ENCODE measurements at places on chromosomes 11 and 22.

- DNase-seq = no peak
These were observed 261.4 kb downstream of the DDX10 start for GRCh38 chr11:108926171-108926840.

DNA sequence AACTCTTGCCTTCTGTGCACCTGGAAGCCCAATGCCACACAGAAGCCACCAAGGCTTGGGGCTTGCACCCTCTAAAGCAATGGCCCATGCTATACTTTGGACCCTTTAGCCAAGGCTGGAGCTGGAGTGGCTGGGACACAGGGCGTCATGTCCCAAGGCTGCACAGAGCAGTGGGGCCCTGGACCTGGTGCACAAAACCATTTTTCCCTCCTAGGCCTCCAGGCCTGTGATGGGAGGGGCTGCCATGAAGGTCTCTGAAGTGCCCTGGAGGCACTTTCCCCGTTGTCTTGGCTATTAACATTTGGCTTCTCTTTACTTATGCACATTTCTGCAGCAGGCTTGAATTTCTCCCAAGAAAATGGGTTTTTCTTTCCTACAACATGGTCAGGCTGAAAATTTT is 20.6 kb upstream of the TMEM45B start:
- no peak for DNase-seq

DNA sequence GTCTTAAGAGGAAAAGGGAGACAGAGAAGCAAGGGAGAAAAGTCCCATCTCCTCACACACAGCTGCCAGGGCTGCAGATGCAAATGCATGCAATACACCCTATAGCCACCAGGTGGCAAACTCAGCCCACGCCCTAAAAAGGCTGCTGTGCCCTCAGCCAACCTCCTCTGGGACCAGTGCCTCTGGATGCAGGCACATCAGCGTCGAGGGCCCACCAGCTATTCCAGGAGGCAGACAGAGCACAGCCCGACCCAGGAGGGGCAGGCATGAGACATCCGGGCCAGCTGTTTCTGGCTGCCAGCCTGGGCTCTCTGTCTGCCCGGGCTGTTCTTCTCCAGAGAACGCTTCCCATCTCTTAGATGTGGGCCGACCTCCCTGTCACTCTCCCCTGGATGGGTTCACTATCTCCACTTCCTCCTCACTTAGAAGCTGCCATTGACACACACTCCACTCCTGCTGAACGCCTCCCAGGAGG is 39.7 kb downstream of the TPBGL start:
- DNase-seq = peak; percentile 66

GRCh38 chr22:47409539-47410275 is 647.3 kb downstream of the TBC1D22A start:
- no peak for DNase-seq

DNA sequence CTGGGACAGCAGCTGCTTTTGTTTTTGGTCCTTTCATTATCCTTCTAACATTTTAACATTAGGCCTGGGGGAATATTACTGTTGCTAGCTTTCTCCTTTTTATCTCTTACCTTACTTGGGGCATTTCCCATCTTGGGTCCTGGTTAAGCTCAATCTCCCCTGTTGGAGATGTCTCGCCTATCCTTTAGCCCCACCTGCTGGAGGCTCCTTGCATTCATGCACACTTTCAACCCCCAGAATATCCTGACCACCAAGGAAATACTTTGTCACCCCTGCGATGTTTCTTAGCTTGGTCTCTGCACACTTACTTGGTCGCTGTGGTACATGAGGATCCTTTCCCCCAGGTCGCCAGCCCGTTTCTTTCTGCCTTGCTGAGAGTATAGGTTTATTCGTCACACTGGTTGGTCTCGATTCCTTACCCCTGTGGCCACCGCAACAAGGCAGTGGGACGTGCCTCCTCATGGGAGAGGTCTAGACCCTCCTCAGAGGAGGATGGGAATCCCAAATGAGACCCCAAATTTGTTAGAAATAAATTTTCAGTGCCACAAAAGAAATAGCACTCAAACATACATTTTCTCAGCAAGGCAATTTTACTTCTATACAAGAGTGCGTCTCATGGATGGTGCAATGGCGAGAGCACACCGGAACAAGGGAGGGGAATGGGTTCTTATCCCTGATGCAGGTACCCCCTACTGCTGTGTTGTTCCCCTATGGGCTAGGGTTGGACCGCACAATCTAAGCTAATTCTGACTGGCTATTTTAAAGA is 5.4 kb upstream of the TXN2 start:
- no peak for DNase-seq

DNA sequence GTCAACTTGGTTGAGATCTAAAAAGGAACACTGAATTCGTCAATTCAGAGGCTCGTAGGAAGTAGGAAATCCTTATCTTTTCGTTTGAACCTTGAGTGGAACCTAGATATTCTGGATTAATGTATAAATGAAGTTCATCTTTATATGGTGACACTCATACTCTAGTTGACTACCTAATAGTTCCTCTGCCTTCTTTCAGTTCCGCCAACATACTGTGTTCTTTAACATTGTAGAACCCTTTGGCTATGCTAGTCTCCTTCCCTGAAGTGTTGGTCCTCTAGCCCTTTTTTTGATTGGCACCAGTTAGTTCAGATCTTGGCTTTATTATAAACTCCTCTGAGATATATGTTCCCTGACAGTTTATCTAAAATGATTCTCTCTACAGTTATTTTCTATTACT is 1.5 kb downstream of the ATM start:
- DNase-seq = no peak

- DNase-seq = peak; percentile 40
These were observed 63.6 kb downstream of the NFAM1 start for GRCh38 chr22:42368379-42369249.

- peak; percentile 16 for DNase-seq
These were observed 17.8 kb downstream of the CHORDC1 start for GRCh38 chr11:90204832-90205646.

DNA sequence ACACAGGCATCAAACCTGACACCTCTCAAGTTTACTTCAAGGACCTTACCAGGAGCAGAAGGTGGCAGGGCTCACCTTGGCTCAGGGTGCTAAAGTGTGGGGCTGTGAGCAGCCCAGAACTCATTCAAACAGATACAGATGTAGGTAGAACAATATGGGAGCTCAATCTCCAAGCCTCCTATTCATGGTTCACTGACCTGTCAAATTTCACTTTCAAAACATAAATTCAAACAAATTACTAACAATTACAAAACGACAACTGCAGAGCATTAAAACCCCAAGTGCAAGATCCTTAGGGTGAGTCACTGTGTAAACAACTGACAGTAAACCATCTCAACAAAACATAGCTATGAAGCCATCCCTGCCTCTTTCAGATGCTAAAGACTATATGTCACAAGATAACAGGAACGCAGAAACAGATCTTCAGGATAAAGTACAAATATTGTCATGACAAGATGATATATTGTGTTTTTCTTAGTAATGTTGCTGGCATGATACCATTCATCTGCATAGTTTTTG is 303.5 kb upstream of the ANO3 start:
- DNase-seq = no peak

GRCh38 chr22:43946384-43946667 is 8.9 kb upstream of the SAMM50 start:
- no peak for DNase-seq

DNA sequence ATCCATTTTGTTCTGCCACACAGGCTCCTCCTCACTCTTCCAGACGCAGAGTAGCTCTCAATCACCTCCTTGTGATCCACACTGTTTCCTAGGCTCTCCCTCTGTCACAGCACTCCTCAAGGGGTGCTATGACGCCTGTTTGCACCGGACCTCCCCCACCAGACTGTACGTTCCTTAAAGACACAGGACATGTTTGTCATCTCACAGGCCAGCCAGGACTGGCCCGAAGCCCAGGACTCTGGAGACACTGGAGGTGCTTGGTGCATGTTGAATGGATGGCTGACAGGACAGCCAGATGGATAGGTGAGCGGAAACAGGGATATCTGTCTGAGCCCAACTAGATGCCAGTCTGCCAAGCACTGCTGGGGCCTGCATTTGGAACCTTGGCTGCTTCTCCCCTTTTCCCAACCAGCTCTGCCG is 13.6 kb downstream of the PLA2G6 start:
- peak; percentile 44 for DNase-seq

DNA sequence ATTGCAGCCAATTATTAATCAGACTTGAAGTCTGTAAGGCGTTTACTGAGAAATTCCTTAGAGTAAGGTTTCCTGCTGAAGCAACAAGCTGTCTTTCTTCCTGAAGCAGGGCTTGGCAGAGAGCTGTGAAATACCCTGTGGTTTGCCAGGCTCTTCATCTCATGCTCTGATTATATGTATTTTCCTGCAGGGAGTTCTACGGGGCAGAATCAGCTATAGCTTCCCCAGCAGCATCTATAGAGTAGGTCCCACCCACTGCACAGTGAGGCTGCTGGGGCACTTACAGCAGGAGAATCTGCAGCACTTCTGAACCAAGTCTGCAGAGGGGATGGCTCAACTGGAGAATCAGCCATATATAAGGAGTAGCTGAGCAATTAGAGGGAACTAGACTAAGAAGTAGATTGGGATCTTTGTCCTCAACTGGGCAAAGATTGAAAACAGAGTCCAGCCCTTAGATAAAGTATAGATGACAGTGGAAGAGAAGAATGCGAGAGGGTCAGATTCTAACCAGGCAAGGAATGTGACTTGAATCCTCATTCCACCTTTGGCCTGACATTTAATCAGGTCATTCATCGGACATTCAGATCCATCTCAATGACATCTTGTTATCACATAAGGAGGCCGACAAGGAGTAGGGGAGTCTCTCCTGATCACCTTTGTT is 37.6 kb downstream of the CNTF start:
- no peak for DNase-seq

DNA sequence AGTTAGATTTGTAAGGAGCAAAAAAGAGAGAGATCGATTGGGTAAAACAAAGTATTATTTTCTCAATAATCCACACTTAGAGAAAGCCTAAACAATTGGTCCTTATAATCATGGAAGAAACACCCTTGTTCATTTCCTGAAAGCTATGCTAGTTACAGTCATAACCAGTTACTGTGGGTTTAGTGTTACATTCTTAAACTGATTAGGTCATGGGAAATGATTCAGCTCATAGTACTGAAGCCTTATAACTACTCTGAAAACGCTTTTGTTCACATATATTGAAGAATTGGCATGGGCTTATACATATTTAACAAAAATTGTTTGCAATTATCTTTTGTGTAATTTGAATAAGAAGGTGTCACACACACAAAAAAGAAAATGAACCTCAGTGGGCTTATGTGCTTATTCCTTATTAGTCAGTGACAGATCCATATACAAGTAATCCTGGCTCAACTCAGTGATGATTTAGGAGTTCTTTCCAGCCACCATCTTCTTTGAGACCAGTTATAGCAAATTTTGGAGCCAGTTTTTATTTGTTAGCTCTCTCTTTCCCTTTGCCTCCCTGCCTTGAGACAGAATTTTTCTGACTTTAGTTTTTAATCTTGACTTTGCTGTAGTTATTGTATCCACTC is 198.5 kb upstream of the CTSC start:
- no peak for DNase-seq

DNA sequence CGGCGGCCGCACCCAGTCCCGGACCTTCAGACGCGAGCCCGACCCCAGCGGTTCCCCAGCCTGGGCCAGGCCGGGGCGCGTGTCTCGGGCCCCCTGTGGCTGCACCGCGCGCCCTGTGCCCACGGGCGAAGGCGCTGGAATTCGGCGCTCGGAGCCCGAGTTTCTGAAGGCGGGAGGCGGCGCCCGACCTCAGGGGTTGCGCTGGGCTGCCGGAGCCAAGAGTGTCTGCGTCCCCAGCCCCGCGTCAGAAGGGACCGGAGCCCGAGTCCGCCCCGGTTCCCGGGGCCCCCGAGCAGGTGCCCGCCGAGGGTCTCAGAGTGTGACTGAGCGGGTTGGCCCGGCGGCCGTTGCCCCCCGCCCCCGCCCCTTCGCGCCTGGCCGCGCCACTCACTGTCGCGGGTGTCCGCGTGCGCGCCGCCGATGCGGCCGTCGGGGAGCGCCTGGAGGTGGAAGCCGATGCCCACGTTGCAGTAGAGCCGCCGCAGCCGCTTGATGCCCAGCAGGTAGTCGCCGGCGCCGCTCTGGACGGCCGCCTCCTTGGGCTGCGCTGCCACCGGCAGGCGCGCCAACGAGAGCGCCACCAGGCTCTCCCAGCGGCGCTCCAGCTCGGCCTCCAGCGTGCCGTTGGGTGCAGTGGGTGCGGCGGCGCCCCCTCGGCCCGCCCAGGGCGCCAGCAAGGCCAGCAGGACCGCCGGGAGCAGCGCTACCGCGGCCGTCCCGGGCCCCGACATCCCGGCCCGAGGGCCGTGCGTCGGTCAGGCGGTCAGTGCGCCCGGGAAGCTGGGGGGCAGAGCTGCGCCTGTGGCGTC is 583 bp downstream of the FGF4 start:
- no peak for DNase-seq

GRCh38 chr11:66870616-66871520 is 14.0 kb downstream of the LRFN4 start:
- no peak for DNase-seq

GRCh38 chr22:49400136-49400940 is 427.3 kb downstream of the BRD1 start:
- DNase-seq = no peak

GRCh38 chr11:2797121-2797711 is 88.4 kb downstream of the CDKN1C start:
- DNase-seq = no peak

DNA sequence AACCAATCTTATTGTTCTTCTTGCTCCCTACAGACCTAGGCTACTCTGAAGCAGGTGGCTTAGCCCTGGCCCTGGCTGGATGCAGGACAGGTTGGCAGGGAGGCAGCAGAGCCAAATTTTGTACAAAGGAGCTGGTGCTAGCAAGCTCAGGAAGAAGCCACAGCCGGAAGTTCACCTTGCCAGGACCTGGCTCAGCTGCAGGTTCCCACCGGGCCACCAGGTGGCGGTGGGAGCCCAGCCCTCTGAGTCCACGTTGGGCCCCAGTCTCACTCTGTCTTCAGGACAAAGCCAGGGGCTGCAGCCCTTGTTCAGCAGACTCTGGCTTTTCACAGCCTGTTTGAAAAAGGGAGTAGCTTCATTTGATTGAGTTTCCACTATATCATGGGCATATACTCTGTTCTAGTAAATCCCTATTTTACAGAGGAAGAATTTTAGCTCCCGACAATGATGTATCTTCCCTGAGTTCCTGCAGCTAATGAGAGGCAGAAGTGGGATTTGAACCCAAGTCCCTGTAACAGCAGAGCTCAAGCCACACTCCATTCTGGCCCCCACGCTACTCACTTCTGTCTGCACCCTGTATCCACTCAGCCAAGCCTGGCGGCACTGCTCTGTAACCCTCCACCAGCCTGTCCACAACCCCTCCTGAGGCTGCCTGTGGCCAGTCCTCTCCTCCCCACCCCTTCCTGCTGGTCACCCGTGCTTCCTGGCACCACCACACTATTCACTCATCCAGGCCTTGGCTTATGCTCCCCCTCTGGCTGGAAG is 3.3 kb downstream of the TKFC start:
- peak; percentile 75 for DNase-seq

GRCh38 chr11:114844896-114845295 is 166.6 kb downstream of the NXPE2 start:
- no peak for DNase-seq

GRCh38 chr11:73281201-73281741 is 9.1 kb downstream of the P2RY6 start:
- no peak for DNase-seq

- DNase-seq = no peak
These were observed 141.4 kb upstream of the E2F8 start for GRCh38 chr11:19382131-19382611.

GRCh38 chr11:46012185-46012584 is 89.7 kb downstream of the LARGE2 start:
- DNase-seq = no peak

- no peak for DNase-seq
These were observed 508.7 kb upstream of the TENM4 start for GRCh38 chr11:79949574-79949973.

GRCh38 chr11:45896422-45896984 is 10.6 kb downstream of the FREY1 start:
- peak; percentile 90 for DNase-seq

GRCh38 chr11:66326261-66327111 is 9.6 kb upstream of the CD248 start:
- DNase-seq = no peak
